ENCODE measurements at places on chromosomes 11 and 22.

- DNase-seq, result peak; percentile 69
Measured at GRCh38 chr11:36376888-36377758, 81.0 kb downstream of the PRR5L start.

- DNase-seq, result no peak
Measured at GRCh38 chr11:6191742-6192141, 7.3 kb upstream of the OR52W1 start.

DNA sequence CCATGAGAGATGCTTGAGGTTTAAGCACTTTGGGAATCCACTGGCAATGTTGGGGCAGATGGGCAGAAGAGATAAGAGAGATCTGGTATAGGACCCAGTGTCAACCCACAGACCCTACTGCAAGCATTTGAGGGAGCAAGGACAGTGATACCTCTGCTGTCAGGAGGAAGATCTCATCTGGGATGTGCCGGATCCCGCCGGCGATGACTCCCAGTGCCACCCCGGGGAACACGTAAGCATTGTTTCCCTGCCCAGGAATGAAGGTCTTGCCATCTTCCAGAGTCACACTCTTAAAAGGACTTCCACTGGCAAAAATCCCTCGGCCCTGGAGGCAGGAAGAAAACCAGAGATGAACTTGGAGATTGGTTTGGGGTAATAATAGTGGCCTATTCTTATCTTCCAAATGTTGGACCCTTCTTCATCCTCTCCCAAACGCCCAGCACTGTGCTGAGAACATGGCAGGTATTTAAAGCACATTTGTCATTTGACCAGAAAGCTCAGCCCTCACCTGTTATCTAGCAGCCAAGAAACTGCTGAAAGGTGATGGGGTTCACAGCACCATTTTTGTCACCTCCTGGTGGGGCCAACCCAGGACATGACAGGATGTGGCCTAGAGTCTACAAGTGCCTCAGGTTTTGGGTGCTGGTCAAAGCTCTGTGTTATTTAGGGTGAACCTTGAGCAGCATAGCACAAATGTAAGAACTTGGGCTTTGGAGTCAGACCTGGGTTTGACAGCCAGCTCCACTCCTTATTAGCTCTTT, 71.7 kb downstream of the CCDC81 start:
- DNase-seq, result no peak

- no peak for DNase-seq
Measured at GRCh38 chr11:120707663-120708062, 196.1 kb downstream of the GRIK4 start.

DNA sequence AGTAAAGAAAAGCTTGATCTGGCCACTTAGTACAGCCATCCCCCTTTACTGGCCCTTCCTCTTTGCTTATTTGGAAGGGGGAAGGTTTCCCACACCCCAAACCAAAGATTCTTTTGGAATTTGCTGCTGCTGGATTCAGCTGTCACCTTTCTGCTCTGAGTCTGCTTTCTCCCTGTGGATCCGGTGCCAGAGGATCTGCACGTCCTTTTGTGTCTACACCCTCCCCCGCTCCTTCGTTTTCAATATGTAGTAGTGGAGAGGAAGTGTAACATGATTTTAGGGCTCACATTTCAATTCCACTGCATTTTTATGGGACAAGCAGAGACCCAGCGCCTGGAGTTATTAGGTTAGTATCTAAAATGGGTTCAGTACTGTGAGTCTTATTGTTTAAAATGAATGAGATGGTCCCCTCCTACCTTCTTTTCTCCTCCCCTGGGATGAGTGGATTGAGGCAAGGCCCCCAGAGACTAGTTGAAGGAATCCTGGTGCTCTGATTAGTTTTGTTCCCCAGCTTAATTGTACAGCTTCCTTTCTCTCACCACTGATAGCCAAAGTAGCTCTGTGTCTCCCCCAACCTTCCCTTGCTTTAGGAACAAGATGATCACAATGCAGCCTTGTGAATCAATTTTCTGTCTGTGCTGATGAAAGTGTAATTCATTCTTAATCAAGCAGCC, 30.5 kb upstream of the CABP7 start:
- no peak for DNase-seq

- DNase-seq, result peak; percentile 74
Measured at GRCh38 chr22:22884010-22884887, 3.4 kb upstream of the IGLL5 start.

GRCh38 chr11:102120437-102120973, 10.3 kb downstream of the YAP1 start:
- no peak for DNase-seq

DNA sequence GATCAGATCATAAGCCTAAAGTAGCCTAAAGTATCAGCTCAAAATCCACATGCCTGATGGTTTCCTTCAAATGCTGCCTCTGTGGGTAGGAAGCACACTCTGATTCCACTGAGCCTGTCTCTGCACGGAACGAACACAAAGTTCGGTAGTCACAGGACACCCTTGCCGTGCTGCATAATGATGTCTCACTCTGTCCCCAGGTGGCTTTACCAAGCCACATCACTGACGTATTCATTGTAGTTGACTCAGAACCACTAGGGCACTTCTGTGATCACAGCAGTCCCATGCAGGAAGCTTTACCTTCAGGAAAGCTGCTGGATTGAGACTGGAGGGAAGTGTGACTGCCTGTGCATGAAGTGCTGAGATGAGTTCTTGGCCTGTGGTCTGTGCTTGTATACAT, 147.7 kb downstream of the ATXN10 start:
- no peak for DNase-seq
